ENCODE measurements at places on chromosomes 2 and 18. TPM values are rescaled to one million over a fixed set of nuclear protein-coding genes. Genes with fewer than 3 reads are reported as not detected.

The MORN2 gene
- 5.9 TPM for total RNA-seq

The EPB41L5 gene
- 2.2 TPM for total RNA-seq

The SCN2A gene
- total RNA-seq: not detected

The CXCR1 gene
- not detected for total RNA-seq

The CFC1 gene
- total RNA-seq: not detected

All from activated CD4-positive, alpha-beta T cell treated with anti-CD3 and anti-CD28 coated beads, Interleukin-2, amount 10 ng/mL, durations not matched to agents 24 days and 14 days (primary cell).